Amniotic stem cell (primary cell): ENCODE measurements at places on chromosomes 6 and 20.

- no peak for DNase-seq
Observed at GRCh38 chr6:83872386-83873118, 13.1 kb downstream of the CYB5R4 start.

DNA sequence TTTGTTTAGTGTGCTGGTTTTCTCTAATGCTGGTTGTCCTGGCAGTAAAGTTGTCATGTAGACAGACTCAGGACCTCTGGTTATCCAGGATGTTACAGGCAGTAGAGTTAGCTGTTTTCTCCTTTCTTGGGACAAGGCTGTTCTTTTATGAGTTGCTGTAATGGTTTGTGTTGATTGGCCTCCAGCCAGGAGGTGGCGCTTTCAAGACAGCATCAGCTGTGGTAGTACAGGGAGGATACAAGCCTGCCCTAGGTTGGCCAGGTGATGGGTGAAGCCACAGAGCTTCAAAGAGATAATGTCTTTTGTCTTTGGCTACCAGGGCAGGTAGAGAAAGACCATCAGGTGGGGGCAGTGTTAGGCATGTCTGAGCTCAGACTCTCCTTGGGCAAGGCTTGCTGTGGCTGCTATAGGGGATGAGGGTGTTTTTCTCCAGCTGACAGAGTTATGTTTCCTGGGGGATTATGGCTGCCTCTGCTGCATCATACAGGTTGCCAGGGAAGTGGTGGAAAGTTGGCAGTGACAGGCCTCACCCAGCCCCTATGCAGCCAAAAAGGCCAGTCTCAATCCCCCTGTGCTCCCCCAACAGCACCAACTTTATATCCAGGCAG lies 127.2 kb upstream of the TAB2 start:
- DNase-seq: no peak

GRCh38 chr6:98779618-98780017 lies 54.8 kb upstream of the POU3F2 start:
- no peak for DNase-seq

DNA sequence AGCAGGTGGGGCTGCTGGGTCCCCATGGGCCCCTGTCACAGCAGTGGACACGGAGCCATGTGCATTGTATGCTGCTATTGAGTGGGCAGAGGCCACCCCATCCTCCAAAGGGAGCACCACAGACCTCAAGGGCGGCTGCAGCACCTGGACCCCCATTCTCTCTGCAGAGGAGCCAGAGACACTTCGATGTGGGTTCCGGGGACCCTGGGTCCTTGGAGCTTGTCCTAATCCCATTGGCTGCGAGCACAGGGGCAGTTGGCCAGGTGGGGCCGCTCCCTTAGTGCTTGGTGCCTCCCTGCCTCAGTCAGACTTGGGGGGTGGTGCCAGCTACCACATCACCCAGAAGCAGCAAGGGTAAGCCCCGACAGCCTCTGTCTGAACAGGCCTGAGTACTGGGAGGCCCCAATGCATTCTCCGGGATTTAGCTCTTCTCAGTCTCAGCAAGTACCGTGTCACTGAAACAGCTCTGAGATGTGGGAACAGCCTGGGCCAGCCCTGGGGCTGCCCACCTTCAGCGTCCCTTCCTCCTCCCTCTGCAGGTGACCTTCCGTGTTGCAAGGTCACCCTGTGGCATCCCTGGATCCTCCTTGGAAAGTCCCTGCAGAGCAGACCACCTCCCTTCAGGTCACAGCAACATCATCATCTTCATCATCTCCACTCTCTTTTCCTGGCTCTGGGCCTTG lies 73.9 kb downstream of the GINS1 start:
- no peak for DNase-seq

- peak; percentile 81 for DNase-seq
Observed at GRCh38 chr20:57709823-57710799, at the start of gene PMEPA1. PMEPA1 (minus strand) TSS chr20:57710015; CDS start chr20:57709582, 433 bp downstream.

GRCh38 chr6:129992881-129993280 lies 25.5 kb upstream of the L3MBTL3 start:
- no peak for DNase-seq

DNA sequence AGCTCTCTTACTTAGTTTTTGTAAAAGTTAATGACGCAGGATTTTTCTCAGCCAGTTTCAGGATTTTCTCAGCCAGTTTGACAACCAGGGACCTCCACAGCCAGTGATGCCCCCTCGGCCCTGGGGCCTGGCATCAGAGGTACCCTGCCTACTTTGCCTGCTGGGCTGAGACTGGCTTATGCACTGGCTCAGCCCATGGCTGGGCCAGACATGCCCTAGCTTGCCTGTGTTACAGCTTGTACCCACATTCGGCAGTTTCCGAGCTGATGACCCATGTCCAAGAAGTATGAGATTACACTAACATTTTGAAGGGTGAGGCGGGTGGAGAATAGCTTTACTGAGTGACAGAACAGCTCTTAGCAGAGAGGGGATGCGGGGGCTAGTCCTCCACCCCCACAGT lies 406.1 kb upstream of the HSF2 start:
- no peak for DNase-seq

DNA sequence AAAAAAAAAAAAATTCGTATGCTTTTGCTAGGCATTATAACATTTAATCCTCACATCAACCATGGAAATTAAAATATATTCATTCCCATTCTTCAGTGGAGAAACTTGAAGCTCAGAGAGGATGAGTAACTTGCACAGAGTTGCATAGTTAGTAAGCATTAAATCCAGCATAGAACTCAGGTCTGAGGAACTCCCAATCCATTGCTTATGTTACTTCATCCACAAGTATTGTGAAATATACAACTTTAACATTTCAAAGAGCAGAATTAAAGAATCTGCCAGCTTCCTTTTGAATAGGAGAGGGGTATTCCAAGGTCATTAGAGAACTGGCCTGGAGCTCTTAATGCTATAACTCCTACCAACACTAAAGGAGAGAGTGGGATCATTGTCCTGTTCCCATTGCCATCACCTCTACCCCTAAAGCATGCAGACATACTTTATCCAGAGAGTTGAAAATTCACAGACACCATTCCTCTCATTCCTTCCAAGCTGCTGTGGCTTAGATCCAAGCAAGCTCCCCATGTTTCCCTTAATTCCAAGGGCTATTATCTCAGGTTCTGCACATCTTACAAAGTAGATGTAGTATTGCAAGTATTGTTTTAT lies 91.9 kb downstream of the FLRT3 start:
- DNase-seq: no peak
